ENCODE measurements at places on chromosomes 11 and 22. TPM values are rescaled to one million over a fixed set of nuclear protein-coding genes. Genes with fewer than 3 reads are reported as not detected.

INPP5J gene
- 16.4 TPM for polyA plus RNA-seq

SHANK3 gene
- 38.5 TPM for polyA plus RNA-seq

DNA sequence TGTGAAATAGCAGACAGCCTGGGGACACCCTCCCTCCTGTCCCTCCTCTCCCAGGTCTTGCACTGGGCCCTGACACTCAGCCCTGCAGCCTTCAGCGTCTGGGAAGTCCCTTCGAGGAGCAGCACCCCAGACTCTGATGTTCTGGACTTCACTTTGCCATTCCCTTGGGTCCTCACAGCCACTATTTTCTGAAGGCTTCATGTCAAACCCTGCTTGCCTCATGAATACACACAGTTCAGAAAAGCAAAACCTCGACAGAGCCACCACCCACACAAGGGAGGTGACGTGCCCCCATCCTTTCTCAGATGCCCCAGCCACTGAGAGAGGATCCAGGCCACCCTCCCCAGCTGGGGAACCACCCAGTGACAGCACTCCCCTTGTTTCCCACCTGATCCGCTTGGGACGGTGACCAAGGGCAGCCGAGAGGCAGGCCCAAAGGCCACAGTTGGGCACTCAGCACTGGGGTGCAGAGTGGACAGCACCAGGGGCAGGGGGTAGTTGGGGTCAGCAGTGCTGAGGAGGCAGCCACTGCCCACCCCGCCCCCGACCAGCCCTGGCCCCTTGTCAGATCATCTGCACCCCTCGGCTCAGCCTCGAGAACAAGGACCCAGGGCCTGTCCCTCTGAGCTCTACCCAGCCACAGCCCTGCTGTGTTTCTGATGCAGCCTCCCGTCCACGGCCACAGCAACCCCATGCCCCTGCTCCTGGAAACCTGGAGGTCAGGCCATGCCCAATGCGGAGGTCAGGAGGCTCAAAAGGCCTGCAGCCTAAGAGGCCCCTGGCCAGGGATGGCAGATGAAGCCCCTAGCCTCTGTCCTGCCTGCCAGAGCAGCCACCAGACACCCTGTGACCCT is 3.1 kb upstream of the TNNT3 start:
- no peaks in the 10 kb centered on the region for H3K36me3 ChIP-seq
- no peak overlapping the region for H3K27ac ChIP-seq
- H3K27me3 ChIP-seq, result no peaks in the 10 kb centered on the region
- no peak for DNase-seq
- no peak overlapping the region for H3K4me3 ChIP-seq

- peaks cover 2% of the 10 kb centered on the region for H3K4me1 ChIP-seq
- no peak within 1 kb of the TSS for H3K27ac ChIP-seq
- H3K27me3 ChIP-seq, result no peaks in the 10 kb centered on the region
- H3K4me3 ChIP-seq, result no peak within 1 kb of the TSS
Observed at GRCh38 chr11:47448566-47449427, at the start of gene RAPSN. RAPSN (minus strand) TSS chr11:47449136; CDS start chr11:47448964, 172 bp downstream.

DNA sequence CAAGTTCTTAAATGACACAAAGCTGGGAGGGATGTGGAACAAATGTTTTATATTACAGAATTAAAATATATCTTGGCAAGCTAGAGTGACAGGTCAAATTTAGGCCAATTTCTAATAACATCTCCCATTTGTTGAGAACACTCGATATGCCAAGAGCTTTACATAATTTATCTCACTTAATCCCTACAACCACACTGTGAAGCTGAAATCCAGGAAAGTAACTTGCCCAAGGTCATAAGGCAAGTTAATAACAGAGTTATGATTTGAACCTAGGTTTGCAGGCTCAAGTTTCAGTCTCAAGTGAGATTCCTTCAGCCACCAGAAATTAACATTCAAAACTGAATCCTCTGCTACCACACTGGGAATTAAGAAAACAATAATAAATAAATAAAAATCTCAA is 38.3 kb downstream of the RAB30 start:
- H3K4me1 ChIP-seq, result peaks cover 16% of the 10 kb centered on the region
- no peaks in the 10 kb centered on the region for H3K27me3 ChIP-seq
- H3K36me3 ChIP-seq, result no peaks in the 10 kb centered on the region

CARNS1 gene
- 38.6 TPM for polyA plus RNA-seq

UPK3A gene
- polyA plus RNA-seq, result not detected

- DNase-seq, result peak; percentile 48
- H3K36me3 ChIP-seq, result no peaks in the 10 kb centered on the region
- peaks cover 15% of the 10 kb centered on the region for H3K4me1 ChIP-seq
Observed at GRCh38 chr22:48098243-48098920, 1335.9 kb downstream of the TBC1D22A start.

- H3K36me3 ChIP-seq, result no peaks in the 10 kb centered on the region
- no peak overlapping the region for H3K4me3 ChIP-seq
- DNase-seq, result no peak
- no peak overlapping the region for H3K27ac ChIP-seq
- H3K27me3 ChIP-seq, result no peaks in the 10 kb centered on the region
- no peaks in the 10 kb centered on the region for H3K4me1 ChIP-seq
Observed at GRCh38 chr11:80944758-80945157, 1503.9 kb upstream of the TENM4 start.

DNA sequence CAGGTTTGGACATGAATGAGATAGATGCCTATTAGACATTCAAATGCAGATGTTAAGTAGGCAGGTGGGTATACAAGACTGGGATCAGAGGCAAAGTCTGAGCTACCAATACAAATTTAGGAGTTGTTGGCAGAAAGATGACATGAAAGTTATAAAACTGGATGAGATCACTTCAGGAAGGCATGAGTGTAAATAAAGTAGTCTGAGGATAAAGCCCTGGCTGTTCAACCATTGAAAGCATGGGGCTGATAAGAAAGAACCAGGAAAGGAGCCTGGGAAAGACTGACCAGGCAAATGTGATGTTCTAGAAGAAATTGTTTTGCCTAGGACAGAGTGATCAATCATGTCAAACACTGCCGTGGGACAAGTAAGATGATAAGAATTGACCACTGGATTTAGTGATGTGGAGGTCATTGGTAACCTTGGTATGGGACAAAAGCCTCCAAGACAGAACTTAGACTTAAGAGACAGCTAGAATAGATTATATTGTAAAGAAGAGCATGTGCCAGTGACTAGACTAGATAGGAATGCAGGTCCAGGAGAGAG is 98.5 kb downstream of the EHF start:
- H3K4me3 ChIP-seq, result no peak overlapping the region
- no peaks in the 10 kb centered on the region for H3K36me3 ChIP-seq
- no peaks in the 10 kb centered on the region for H3K27me3 ChIP-seq

CECR2 gene
- polyA plus RNA-seq, result 14.2 TPM

DNA sequence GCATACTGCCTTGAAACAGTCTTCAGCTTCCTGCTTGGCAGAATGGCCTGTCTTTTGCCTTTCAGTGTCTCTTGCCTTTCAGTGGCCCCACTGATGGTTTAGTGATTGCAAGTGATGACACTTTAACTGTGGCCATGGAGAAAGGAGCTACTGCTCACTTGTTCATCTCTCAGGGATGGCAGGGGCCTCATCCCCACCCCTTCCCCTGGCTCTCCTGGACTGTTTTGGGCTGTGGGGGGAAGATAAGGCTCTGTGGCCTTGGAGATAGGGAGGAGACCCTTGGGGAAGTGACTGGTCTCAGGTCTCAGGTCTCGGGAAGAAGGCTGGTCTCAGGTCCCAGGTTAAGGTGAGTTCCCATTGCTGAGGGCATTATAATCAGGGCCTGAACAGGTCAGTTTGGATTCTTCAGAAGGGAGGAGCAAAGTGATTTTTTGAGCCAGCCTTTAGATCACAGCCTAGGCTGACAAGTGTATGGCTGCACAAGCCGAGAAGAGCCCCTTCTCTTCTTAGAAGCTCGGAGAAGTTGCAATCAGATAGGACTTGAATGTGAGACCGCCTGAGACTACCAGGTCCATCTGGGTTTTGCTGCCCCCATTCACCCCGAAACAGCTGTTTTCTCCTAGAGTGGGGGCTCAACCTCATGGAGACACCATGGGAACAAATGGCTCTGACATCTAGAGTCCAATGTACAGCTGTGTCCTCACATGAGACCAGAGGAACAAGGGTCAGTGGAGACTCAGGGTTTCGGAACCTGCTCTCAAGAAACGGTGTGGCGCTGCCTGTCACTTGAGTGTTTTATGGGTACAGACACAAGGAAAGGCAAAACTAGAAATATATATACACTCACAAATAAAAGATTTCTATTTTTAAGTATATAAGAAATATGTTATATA is 15.9 kb upstream of the P2RY2 start:
- DNase-seq, result no peak
- no peaks in the 10 kb centered on the region for H3K36me3 ChIP-seq
- no peak overlapping the region for H3K4me3 ChIP-seq
- peaks cover 3% of the 10 kb centered on the region for H3K4me1 ChIP-seq
- no peaks in the 10 kb centered on the region for H3K27me3 ChIP-seq

DNA sequence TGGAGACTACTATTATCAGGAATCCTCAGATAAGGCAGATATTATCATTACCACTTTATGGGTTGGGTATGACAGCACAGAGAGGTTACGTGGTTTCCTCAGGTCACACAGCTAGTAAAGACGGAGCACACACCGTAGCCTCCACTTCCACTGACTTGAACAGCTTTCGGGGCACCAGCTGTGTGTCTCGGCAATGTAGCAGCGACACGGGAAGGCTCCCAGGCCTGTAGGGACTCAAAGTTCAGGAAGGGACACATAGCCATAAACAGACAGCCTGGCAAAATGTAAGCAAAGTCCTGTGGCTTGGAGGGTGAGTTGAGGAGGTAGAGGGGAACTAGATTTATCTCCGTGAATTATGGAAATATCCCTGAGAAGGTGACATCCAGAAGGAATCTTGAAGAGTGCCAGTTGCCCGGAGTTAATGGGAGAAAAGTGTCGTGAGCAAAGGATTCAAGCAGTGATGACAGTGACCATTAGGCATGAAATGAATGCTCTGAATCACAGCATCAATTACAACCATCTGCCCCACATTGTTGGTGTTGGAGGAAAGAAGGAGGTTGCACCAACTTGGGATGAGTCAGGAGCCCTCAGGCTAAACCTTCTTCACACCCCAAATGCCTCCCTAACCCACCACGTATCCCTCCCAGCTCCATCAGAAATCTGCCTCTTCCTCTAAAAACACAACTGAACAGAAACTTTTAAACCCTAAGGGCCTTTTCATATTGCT is 106.7 kb upstream of the ASPHD2 start:
- peaks cover 10% of the 10 kb centered on the region for H3K4me1 ChIP-seq
- H3K27me3 ChIP-seq, result peaks cover 2% of the 10 kb centered on the region
- no peak overlapping the region for H3K4me3 ChIP-seq
- peaks cover 17% of the 10 kb centered on the region for H3K36me3 ChIP-seq
- DNase-seq, result no peak

GRCh38 chr11:59658036-59658435 is 10.8 kb downstream of the PATL1 start:
- H3K4me1 ChIP-seq, result no peaks in the 10 kb centered on the region
- H3K36me3 ChIP-seq, result peaks cover 35% of the 10 kb centered on the region
- no peak overlapping the region for H3K27ac ChIP-seq
- no peak for DNase-seq
- H3K4me3 ChIP-seq, result no peak overlapping the region

DNA sequence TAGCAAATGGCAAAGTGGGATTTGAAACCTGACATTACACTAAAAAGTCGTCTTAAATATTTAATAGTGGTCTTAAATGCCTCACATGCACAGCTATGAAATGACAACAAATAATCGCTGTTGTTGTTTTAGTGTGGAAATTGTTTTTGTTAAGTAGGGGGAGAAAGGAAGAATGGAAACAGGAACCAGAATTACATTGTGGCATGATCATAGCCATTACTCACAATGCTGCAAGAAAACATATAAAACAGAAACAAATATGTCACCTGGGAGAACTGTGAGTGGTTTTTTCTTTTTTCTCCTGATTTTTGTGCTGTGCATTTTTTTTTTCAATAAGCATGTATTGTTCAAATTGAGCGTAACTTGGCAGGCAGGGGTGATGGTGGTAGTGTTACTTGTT is 22.9 kb downstream of the FAM76B start:
- no peaks in the 10 kb centered on the region for H3K36me3 ChIP-seq
- H3K4me3 ChIP-seq, result no peak overlapping the region
- no peaks in the 10 kb centered on the region for H3K4me1 ChIP-seq
- no peak overlapping the region for H3K27ac ChIP-seq
- no peak for DNase-seq
- no peaks in the 10 kb centered on the region for H3K27me3 ChIP-seq

- peaks cover 46% of the 10 kb centered on the region for H3K36me3 ChIP-seq
- peaks cover 47% of the 10 kb centered on the region for H3K4me1 ChIP-seq
- H3K27me3 ChIP-seq, result no peaks in the 10 kb centered on the region
- no peak overlapping the region for H3K4me3 ChIP-seq
- H3K27ac ChIP-seq, result no peak overlapping the region
Observed at GRCh38 chr11:77094841-77095365, 7.7 kb upstream of the OMP start.

OR8D4 gene
- not detected for polyA plus RNA-seq

- H3K4me3 ChIP-seq, result no peak overlapping the region
- no peak overlapping the region for H3K27ac ChIP-seq
- H3K4me1 ChIP-seq, result peaks cover 15% of the 10 kb centered on the region
- no peaks in the 10 kb centered on the region for H3K27me3 ChIP-seq
Observed at GRCh38 chr11:134571301-134571700, 159.3 kb upstream of the B3GAT1 start.

SCN2B gene
- 12.6 TPM for polyA plus RNA-seq

GRCh38 chr11:87316491-87316890 is 278.8 kb downstream of the TMEM135 start:
- no peak overlapping the region for H3K4me3 ChIP-seq
- no peaks in the 10 kb centered on the region for H3K4me1 ChIP-seq
- H3K36me3 ChIP-seq, result no peaks in the 10 kb centered on the region
- H3K27me3 ChIP-seq, result no peaks in the 10 kb centered on the region
- H3K27ac ChIP-seq, result no peak overlapping the region
- no peak for DNase-seq

PCSK7 gene
- polyA plus RNA-seq, result 59.6 TPM

DNA sequence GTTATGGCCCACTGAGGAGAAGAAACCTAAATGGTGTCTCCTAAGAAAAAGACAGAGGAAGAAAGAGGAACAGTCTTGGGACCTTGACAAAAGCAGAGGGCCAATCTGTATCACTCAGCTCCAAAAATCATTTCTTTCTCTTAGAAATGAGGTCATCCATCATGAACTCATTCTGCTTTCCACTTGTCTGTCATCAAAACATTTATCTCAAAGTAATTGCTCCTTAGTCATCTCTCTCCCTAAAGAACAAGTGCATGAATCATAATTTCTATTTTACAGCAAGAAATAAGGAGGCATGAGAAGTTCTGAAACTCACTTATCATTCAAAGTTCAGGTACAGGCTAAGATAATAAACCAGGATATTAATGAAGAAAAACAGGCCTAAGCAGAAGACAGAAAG is 375.6 kb downstream of the KCNA4 start:
- H3K4me3 ChIP-seq, result no peak overlapping the region
- H3K27me3 ChIP-seq, result no peaks in the 10 kb centered on the region
- H3K27ac ChIP-seq, result no peak overlapping the region
- no peaks in the 10 kb centered on the region for H3K4me1 ChIP-seq
- no peak for DNase-seq
- no peaks in the 10 kb centered on the region for H3K36me3 ChIP-seq

MPPED1 gene
- 17.7 TPM for polyA plus RNA-seq

DNA sequence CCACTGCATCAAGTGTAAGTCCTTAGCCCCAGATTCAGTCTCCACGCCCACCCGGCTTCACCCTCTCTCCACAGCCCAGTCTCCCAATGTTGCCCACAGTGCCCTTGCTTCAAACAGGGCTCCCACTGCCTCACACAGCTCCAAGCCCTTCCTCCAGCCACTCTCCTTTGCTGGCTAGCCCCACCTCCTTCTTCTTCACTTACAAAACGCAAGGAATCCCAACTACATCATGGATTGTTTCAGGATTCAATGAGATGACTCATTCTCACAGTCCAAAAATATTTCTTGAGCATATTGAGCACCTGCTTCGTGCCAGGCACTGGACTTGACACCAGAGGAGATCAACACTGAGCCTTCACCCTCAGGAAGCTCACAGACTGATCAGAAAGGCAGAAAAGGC is 533.5 kb downstream of the BUD13 start:
- H3K36me3 ChIP-seq, result no peaks in the 10 kb centered on the region
- no peak for DNase-seq
- H3K27me3 ChIP-seq, result no peaks in the 10 kb centered on the region
- H3K4me1 ChIP-seq, result peaks cover 3% of the 10 kb centered on the region
- H3K4me3 ChIP-seq, result no peak overlapping the region

XNDC1N gene
- 4.3 TPM for polyA plus RNA-seq

All from spinal cord (tissue), 10 donors.